ENCODE measurements at places on chromosomes 13 and 19. TPM values are rescaled to one million over a fixed set of nuclear protein-coding genes. Genes with fewer than 3 reads are reported as not detected.
A peak's percentile ranks its signal among the peaks of the same experiment; 100 is the strongest.

Gene IGFL3
- total RNA-seq: not detected

GRCh38 chr13:71718931-71719330 lies 148.1 kb downstream of the DACH1 start:
- no peak for DNase-seq

Gene FGF21
- not detected for total RNA-seq

DNA sequence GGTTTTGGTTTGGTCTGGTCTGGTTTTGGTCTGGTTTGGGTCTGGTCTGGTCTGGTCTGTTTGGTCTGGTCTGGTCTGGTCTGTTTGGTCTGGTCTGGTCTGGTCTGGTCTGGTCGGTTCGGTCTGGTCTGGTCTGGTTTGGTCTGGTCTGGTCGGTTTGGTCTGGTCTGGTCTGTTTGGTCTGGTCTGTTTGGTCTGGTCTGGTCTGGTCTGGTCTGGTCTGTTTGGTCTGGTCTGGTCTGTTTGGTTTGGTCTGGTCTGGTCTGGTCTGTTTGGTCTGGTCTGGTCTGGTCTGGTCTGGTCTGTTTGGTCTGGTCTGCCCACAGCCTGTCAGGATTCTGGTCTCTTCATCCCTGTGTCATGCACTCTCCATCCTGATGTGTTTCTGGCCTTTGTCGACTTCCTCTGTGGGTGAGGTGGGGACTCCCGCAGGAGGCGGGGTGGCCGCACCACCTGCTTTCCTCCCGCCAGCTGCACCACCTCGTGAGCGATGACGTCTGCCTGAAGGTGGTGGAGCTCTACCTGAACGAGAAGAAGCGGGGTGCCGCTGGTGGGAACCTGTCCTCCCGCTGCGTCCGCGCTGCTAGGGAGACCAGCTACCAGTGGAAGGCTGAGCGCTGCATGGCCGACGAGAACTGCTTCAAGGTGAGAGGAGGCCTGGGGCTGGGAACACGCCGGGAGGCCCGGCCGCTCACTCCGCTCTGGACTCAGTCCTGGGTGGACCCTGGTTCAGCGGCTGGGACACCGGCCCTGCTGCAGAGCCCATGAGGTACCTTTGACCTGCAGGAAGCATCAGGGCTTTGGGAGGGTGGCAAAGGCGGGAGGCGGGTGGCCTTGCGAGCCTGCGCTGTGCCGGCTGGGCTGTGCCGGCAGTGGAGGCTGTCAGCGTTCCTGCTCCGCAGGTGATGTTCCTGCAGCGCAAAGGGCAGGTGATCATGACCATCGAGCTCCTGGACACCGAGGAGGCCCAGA lies 12.9 kb upstream of the F2RL3 start:
- no peak for DNase-seq

Gene CCNA1
- total RNA-seq: 0.15 TPM

GRCh38 chr13:51811920-51812451 lies 8.0 kb upstream of the DHRS12 start:
- no peak for DNase-seq

GRCh38 chr13:43988302-43988701 lies 108.6 kb downstream of the LACC1 start:
- DNase-seq: no peak

DNA sequence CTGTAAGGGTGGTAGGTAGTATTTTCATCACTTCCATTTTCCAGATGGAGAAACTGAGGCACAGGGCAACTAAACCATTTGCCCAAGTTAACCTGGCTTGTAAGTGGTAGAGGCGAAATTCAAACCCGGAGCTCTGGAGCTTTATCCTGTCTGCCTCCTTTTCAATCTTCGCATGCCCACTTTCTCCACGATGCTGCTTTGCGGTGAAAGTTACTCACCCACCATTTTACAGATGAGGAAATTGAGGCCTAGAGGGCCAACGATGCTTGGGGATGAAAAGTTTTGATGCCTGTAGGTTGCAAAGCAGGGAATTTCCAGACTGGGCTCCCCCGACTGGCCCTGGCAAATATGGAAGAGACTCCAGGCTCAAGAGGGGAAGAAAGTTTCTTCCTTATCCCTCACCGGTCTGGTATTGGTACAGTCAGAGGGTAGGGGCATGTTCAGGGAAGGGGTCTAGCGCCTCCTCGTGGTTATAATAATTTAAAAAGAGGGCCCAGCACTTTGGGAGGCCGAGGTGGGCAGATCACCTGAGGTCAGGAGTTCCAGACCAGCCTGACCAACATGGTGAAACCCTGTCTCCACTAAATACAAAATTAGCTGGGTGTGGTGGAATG lies 1.9 kb upstream of the SH2D3A start:
- no peak for DNase-seq

GRCh38 chr13:102846261-102847015 lies 606 bp downstream of the ERCC5 start:
- peak; percentile 72 for DNase-seq

- no peak for DNase-seq
Observed at GRCh38 chr19:42090672-42091071, 14.7 kb downstream of the ZNF574 start.

DNA sequence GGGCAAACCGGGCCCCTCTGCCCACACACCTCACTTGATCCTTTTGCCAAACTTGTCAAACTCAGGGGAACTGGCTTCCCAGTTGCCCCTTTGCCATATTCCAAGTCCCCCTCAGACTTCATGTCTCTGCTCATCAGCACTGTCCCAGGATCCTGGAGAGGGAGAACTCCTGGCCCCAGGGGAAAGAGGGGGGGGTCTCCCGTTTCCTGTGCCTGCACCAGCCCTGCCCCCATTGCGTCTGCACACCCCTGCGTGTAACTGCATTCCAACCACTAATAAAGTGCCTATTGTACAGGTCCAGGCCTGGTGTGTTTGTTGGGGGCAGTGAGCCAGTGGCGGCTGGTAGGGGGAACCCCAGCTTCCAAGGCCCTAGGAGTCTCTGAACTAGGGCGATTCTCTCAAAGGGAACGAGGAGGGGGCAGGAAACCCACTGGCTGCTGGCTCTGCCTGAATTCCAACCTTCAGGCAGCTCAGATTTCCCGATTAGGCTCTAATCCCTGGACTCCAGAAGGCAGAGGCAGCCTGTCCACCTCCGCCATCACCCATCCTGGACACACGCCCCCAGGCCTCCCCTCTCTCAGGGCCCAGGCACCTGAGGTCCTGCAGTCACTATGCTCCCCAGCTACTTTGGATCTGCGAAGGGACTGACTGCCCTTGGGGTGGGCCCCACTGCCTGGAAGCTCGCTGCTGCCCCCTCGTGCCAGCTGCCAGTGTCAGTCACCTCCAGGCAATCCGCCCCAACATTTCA lies 9.7 kb upstream of the ILF3 start:
- peak; percentile 95 for DNase-seq

DNA sequence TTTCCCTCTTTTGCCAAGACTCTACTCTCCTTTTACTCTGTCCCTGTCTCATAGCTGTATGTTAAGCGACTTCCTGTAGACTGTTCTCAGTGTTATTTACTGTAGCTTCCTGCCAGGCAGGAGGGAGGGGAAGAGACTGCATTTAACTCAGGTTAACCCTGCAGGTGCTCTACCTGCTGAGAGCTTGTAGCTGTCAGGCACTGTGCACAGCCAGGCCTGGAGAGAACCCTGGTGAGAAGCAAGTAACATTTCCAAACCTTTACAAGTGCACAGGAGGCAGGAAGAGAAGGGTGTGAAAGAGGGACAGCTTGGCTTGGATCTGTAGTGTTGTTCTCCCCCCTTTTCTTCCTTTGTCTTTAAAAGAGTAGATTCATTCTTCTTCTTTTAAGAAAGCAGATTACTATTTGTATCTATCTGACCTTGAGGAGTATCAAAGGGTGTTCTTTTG lies 167.1 kb downstream of the LMO7 start:
- DNase-seq: no peak

DNA sequence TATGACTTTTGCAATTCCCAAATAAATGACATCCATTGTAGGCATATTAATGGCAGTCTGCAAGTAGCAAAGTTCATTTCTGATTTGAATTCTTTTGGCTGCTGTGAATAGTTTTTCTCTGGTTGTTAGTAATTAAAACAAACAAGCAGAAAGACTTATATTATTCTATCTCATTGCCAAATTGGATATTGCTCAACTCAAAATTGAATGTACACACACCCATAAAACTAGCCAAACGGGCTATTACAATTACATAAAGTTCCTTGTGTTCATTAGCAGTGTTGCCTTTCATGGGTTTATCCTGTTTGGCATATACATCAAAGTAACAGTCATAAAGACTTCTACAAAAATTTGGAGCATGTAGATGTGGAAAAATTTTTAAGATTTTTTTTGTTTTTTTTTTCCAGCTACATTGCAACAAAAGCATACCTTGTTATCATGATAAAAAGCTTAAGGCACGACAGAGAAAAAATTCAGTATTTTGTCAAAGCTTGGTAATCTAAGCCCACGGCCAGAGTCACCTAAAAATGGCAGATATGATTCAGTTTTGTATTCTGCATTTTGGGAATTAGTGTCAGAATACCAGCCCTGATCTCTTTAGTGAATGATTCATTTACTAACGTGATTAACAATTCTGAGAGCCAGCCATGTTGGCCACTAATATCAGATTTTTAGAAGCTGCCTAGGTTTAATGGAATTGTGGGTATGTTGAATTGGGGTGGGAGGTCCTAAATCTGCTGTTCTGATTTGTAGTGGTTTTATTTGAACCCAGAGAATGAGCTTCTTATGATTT lies 108.4 kb downstream of the KLF5 start:
- DNase-seq: no peak

- no peak for DNase-seq
Observed at GRCh38 chr13:78777976-78778375, 119.0 kb upstream of the OBI1 start.

DNA sequence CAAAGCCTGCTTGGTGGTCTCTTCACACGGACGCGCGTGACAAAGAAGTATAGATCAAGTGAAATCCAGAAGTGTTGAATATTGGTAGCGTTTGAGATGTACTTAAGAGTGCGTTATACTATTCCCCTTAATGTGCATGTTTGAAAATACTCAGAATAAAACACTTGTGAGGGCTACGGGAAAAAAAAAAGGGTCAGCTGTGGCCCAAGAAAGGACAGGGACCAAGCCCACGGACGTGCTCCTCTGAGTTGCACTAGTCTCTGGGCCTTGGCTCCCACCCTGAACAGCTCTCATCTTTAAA lies 622 bp upstream of the RBM42 start:
- DNase-seq: no peak

Gene OXGR1
- total RNA-seq: 0.68 TPM

GRCh38 chr19:38145623-38146022 lies 78.4 kb downstream of the DPF1 start:
- DNase-seq: no peak

DNA sequence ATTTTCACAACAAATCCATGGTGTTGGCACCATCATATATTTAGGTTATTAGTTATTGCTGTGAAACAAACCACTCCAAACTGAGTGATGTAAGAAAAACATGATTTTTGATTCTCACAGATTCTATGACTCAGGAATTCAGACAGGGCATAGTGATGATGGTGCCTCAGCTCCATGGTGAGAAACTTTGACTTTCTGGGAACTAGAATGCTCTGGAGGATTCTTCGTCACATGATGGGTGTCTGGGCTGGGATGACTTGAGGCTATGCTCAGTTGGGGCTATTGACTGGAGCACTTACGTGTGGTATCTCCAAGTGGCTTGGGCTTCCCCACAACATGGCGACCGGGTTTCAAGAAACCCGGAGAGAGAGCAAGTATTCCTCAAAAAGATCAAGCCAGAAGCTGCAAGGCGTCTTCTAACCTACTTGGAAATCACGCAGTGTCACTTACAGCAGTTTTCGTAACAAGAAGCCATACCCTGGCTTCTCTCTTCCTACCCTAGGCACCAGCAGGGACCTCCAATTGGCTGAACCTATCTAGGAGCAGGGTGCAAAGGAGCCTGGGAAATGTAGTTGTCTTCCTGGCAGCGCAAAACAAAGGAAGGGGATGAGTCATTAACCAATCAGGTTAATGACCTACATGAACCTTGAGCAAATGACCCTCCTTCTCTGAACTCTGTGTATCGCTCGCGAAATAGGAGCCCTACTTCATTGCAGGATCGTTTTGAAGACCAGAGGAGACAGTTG lies 22.4 kb downstream of the VAV1 start:
- DNase-seq: no peak
